ENCODE measurements at places on chromosomes 4 and X.

GRCh38 chr4:81065446-81065845 is 34.9 kb downstream of the BMP3 start:
- DNase-seq = no peak

DNA sequence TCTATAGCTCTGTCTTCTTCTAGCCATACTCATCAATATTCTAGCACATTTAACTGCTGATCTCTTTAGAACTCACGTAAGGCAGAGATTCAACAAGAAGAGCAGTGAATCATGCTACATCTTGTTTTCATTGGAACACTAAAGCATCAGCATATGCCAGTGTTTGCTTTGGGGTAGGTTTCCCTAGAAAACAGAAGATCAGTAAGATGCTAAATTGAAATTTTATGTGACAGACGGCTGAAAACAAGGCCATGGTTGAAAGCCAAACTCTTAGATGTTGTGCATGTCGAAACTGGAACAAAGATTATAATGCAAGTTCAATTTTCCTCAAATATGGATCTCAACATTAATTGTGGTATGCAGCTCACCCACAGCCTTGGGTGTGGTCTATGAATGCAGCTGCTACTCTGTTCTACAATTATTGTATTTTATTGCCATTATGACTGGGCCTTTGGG is 107.6 kb downstream of the PDLIM5 start:
- DNase-seq = no peak

- no peak for DNase-seq
Measured at GRCh38 chrX:46386511-46386910, 158.7 kb downstream of the ZNF674 start.

DNA sequence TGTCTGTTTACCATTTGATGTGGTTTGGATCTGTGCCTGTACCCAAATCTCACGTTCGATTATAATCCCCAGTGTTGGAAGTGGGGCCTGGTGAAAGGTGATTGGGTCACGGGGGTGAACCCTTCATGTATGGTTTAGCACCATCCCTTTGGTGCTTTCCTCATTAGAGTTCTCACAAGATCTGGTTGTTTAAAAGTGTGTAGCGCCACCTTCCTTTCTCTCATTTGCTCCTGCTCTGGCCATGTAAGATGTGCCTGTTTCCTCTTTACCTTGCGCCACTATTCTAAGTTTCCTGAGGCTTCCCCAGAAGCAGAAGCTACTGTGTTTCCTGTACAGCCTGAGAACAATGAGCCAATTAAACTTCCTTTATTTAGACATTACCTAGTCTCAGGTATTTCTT is 610.7 kb upstream of the ADGRL3 start:
- no peak for DNase-seq

GRCh38 chrX:2756548-2756947 is 4.7 kb downstream of the XG start:
- DNase-seq = no peak

- no peak for DNase-seq
Measured at GRCh38 chr4:107600436-107600835, 119.6 kb downstream of the PAPSS1 start.

All from stimulated activated CD4-positive, alpha-beta T cell treated with anti-CD3 and anti-CD28 coated beads, Interleukin-1b, Interleukin-23, amount 100 ng/mL, for 24 hours (primary cell).